ENCODE measurements at places on chromosomes 7 and 10.

DNA sequence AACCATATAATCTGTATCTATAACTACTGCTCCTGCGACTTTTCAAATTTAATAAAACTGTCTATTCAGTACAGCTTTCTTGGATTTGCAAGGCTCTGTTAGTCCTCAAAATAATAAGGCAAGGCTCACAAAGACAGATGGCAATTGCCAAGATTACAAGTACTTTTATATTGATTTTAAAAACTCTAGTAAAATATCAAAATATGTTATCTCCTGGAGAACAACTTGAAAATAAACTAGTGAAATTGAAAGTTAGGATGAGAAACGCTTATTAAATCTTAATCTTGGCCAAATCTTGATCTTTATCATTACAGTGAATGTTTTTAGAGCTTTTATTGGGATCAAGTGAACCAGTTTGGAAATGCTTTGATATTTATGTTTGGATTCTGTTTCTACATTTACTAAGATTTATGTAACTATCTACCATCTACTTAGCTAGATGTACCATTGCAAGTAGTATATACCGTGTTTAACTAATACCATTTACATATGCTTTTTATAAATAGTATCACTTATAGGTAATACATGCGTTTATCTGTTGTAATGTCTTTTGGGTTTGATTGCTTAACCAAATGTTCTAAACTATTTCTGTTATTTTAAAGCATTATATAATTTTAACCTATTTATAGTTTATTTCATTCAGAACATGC, 70.0 kb downstream of the CABCOCO1 start:
- DNase-seq = no peak

DNA sequence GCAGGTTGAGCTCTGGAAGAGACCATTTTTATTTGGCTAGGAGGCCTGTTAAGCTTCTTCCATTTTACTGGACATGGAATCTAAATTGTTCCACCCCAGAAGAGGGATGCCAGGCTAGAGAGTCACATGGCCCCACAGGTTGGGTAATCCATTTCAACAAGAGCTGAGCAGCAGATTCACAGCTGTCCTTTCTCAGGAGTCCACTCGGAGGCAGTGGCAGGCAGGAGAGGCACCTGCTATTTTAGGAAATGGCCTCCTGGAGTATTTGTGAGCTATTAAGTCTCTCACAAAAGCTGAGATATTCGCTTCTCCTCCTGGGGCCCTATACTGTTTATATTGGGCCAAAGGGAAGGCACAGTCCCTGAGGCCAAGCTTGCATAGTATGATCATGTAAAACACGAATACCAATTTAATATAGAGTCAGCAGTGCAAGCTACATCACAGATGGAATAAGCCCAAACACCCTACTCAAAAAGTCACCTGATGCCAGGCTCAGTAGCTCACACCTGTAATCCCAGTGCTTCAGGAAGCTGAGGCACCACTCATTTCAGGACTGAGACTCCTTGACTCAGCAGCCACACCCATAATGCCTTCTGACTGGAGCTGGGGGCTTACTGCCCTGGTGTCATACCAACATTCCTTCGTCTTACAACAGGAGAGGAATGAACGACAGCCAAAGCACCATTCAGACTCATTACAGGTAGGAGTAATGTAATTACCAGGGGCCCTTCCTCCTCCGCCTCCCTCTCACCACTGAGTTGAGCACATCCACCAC, 124.1 kb downstream of the LMBR1 start:
- peak; percentile 10 for DNase-seq

GRCh38 chr7:38975944-38976392, 1.7 kb upstream of the POU6F2 start:
- no peak for DNase-seq

GRCh38 chr10:42618424-42618823, 19.9 kb downstream of the ZNF33B start:
- no peak for DNase-seq

DNA sequence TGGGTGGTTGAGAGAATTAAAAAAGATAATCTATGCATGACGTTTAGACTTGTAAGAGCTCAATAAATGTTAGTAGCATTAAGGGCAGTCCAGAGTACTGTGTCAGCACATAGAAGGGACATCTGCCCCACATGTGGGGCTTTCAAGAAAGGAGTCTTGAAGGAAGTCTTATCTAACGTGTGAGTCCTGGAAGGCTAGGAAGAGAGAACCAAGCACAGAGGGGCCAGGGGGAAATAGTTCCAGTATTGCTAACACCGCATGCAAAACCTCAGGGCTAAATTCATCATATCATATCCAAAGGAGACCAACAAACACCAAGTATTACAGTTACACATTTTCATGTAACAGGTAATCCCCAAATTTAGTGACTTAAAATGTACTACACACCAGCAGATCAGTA, 122.7 kb downstream of the AOAH start:
- DNase-seq = no peak

- no peak for DNase-seq
Observed at GRCh38 chr10:103660364-103661197, 167.1 kb downstream of the NEURL1 start.

All from NCI-H524 (cell line).